HFF-Myc (cell line): ENCODE measurements at places on chromosomes 16 and 17.

DNA sequence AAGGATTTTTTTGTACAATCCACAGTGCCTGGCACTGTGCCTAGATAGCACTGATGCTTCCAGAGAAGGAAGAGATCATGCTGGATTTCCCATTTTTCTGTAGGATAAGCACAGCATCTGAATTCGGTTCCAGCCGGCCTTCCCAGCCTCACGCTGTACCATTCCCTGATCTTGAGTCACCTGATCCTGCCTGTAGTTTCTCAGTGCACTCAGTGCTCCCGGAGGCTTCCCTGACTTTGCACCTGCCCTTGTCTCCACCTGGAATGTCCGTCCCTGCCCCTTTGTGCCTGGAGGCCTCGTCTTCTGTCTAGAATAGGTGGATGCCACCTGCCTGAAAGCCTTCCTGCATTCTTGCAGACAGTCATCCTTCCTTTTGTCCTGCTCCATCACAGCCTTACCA is 179.9 kb downstream of the CCDC182 start:
- DNase-seq, result no peak

- DNase-seq, result no peak
These were observed 888 bp downstream of the PIGW start for GRCh38 chr17:36535669-36536081.

- no peak for DNase-seq
These were observed 117.6 kb upstream of the HAS3 start for GRCh38 chr16:68987734-68988457.

DNA sequence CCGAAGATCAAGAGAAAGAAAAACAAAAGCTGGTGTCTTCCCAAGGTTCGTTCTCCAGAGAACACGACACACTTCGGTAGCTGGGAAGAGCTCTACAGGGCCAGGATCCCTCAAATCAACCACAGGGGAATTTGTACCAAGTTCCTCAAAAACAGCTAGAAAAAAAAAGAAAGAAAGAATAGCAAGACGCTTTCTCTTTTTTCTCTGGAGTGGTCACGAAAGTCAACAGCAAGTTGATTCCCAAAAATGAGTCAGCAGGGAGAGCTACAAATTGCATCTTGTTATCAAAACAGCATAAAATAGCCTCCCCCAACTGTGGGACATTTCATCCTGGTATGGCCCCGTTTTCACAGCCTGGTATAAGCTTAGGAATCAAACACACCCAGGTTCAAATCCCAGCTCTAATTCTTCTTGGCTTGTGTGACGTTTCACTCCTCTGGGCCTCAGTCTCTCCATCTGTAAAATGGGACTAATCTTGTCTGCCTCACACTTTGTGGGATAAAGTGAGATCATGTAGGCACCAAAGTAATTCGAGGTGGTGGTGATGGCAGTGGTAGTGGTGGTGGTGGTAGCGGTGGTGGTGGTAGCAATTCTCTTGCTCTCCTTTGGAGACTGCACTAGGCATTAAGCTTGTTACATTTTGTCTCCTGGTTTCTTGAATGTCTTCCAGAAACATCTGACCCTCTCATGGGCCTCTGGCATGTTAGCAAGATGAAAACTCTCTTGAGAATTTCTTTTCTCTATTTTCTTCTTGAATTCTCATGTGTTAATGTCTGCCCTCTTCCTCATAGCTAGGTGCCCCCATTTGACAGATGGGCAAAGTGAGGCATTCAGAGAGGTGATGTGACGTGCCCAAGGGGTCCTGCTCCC is 988 bp upstream of the IL21R start:
- DNase-seq, result no peak

DNA sequence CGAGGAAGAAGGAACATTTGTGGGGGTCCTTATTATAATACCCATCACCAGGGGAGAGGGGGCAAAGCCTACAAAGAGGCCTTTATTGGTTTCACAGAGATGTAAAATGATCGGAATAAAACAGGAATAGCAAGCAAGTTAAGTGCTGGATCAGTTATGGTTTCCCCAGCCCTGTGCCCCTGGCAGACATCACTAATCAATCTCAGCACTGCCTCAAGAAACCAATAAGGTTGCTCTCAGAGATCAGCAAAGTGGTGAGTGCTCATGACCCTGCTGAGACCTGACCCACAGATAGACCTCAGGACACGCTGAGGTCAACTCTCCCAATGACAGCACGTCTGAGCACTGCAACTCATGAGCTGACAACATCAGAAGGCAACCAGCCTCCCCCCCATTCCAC is 66.3 kb downstream of the ZNF423 start:
- no peak for DNase-seq

DNA sequence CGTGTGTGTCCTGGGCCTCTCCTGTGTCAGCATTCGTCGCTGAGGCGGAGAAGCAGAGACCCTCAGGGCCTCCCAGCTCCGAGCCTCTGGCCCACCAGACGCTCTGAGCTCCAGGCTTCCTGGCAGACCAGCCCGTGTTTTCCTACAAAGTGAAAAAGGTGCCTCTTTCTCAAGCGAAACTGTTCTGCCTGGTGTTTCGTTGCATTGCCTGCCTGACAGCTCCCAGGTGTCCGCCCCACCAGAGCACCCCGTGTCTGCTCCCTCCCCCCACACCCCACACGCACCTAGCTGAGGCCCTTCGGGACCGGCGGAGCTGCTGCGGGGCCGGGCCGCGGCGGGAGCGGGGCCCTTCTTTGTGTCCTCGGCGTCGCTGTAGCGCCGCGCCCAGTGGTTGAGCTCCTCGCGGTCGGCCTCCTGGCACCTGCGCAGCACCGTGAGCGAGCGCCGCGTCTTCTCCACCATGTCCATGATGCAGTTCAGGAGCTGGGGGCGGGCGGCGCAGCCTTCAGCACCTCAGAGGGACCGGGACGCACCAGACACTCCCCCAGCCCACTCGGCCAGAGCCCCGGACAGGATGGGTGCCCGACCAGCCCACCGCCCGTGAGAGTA is 14.7 kb upstream of the PABPN1L start:
- no peak for DNase-seq

- DNase-seq, result no peak
These were observed 347.4 kb downstream of the MAF start for GRCh38 chr16:79253100-79253631.

GRCh38 chr17:1414001-1414574 is 14.1 kb upstream of the YWHAE start:
- no peak for DNase-seq

DNA sequence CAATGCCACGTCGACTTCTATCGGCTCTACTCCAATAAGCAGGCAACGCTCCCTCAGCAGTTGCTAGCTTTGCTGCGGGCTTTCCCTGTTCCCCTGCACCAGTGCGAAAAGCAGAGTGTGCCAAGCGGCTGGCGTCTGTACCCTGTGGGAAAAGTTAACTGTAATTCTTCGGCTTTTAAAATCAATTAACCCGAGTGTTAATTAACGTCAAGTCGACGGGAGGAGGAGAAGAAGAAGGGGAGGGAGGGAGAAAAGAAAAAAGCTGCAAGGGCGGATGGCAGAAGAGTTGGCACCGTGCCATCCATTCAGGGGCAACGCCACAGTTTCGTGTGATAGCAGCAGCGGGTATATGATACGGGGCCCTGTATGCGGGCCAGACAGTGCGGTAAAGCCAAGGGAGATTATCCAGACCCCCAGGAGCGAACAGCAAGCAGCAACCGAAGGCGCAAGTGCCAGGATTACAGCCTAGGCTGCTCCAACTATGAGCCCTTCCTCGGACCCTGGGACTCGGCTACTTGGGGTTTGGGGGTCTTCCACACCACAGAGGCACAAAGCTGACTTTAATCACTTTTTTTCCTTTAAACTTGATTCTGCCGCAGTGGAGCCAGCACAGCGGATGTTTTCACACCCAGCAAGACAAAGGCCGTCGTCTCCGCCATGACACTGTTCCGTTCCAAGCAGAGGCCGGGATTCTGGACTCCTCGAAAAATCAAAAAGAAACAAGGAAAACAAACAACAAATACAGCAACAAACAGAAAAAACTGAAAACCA is 253.8 kb upstream of the PMFBP1 start:
- DNase-seq, result no peak

- no peak for DNase-seq
These were observed 56.0 kb downstream of the MEAK7 start for GRCh38 chr16:84448444-84448843.

DNA sequence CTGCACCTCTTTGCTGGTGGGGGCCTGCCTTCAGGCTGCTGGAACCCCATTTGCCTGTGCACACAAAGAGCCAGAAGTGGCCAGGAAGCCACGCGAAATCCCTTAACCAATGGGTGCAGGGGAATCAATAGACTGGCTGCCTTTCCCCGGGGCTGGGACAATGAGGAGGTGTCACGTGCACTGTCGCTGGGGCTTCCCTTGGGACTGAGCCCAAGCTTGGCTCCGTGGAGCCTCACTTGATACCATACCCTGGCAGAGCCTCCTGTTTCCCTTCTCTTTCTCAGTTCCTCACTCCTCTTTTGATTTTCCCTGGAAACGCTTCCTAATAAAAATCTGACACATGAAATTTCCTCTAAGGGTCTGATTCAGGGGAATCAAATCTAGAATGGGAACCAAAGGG is 38.8 kb upstream of the C16orf82 start:
- DNase-seq, result no peak

DNA sequence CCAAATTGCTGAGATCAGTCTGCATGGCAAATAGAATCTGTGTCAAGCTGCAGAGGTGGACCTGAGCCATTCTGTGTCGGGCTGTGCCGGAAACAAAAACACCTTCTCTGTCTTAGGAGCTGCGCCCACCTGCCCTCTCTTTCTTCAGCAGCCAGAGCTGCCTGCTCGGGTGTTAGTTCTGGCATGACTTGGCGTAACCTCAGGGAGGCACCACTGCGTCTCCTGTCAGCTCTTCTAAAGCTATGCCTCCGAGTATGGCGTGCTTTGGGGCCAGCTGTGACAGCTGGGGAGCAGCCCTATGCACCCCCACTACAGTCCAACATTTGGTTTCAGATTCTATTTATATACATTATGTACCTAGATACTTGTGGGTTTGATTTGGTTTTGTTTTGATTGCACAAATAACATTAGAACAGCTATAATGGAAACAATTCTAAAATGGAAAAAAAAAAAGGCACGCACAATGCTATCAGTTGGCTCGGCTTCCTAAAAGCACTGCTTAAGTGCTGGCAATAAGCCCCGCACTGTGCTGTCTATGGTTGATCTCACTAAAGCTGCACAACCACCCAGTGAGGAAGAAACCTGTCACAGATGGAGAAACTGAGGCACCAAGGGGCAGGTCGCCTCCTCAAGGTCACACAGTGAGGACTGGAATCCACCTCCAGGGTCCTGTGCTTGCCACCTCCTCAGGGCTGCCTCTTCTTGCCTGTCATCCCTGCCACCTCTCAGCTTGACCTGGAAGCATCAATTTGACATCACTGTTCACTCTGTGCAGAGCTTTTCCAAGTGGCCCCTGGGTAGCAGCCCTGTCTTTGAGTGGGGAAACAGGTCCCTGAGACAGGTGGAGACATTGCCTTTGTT is 18.7 kb upstream of the ADGRG1 start:
- no peak for DNase-seq

- no peak for DNase-seq
These were observed 145.9 kb downstream of the BCAS3 start for GRCh38 chr17:60823515-60823914.

DNA sequence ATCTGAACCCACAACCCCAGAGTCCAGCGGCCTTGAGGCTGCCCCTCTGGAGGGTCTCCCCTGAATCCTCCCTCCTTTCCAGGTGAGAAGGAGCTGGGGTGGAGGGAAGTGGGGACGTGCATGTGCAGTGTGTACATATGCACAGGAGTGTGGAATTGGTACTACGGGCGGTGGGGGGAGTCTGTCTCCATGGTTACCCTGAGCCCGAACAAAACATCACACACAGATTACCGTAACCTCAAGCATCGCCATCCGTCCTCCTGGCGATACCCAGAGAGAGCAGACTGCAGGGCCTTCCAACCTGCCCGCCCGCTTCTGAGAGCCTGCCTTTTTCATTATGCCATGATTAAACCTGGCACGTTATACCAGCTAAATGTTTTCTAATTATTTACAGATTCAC is 25.1 kb downstream of the GSG1L start:
- DNase-seq, result no peak

DNA sequence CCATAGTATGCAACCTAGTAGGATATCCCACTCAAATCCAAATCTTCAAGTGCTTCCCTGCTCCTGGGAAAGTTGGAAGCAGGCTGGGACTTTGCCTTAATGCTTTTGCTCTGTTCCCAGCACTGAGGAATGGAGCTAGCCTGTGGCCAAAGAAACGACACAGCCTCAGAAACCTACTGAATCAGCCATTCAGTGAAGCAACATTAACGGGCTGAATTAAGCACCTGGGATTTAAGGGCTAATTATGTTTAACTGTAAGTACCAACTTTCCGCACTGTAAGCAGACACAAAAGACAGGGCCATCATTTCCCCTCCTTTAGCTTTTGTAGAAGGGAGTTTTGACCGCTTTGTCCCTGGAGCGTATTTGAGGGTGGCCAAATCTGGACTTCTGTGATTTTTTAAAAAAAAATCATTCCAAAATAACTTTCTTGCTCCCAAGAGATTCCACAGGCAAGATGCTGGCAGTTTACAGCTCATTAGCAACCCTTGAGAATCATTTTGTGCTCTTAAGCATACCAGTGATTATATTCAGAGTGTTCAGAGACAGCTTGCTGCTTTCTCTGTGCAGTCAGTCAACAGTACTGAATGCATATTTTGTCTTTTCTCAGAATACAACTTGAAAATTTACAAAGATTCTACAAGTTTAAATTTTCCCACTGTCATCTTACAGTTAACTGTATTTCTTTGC is 17.6 kb upstream of the NOL11 start:
- no peak for DNase-seq

- DNase-seq, result no peak
These were observed 177.9 kb downstream of the SPECC1 start for GRCh38 chr17:20187049-20187448.

- no peak for DNase-seq
These were observed 2.1 kb downstream of the TRAF4 start for GRCh38 chr17:28745786-28746411.

- no peak for DNase-seq
These were observed 13.3 kb downstream of the SNN start for GRCh38 chr16:11681556-11681955.

DNA sequence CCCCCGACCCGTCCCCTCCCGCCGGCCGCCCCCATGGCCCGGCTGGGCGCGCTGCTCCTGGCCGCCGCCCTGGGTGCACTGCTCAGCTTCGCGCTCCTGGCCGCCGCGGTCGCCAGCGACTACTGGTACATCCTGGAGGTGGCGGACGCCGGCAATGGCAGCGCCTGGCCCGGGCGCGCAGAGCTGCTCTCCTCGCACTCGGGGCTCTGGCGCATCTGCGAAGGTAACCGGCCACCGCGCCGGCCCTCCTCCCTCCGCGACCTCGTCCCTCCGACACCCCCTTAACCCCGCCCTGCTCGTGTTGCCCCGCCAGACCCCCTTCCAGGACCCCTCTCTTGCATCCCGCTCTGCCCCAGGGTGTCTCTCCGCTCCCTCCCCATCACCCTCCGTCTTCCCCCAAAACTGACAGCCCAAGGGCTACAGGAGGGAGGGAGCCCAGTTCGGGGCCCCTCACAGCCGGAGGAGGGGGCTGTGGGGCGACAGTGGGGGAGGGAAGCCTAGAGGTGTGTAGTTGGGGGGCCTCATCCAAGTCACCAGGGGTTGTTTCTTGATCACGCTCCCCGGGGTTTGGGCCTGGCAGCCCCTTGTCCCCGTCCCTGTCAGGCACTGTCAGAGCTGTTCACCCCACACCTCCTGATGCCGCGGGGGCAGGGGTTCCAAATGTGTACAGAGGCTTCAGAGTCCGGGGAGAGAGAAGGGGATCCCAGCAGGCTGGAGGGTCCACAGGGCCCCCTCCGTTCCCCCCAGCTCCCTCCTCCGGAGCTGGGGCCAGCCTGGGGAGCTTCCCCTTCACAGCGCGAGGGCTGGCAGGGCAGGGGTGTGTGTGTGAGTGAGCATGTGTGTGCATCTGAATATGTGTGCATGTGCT is 794 bp downstream of the TMEM235 start:
- no peak for DNase-seq
